Activated T-helper 1 cell treated with anti-CD3 and anti-CD28 coated beads, Interleukin-12 subunit alpha, Interleukin-12 subunit beta, Interleukin-2, Interleukin-4 antibody, amounts not matched to agents 30 ng/mL and 10 ng/mL and 1 ng/mL, durations not matched to agents 14 hours and 24 hours and 36 hours (primary cell): ENCODE measurements at places on chromosomes 5 and 9. TPM values are rescaled to one million over a fixed set of nuclear protein-coding genes. Genes with fewer than 3 reads are reported as not detected.

TLX3 gene
- total RNA-seq, result not detected in 2 replicates

GRCh38 chr9:126513159-126514036 lies 100.3 kb upstream of the LMX1B start:
- peaks cover 65% of the 10 kb centered on the region for H3K27me3 ChIP-seq
- H3K27ac ChIP-seq, result no peak overlapping the region
- no peaks in the 10 kb centered on the region for H3K36me3 ChIP-seq

RNF183 gene
- total RNA-seq, result not detected in 2 replicates

ORM2 gene
- total RNA-seq, result not detected in 2 replicates

- peaks cover 13% of the 10 kb centered on the region for H3K27me3 ChIP-seq
- peaks cover 12% of the 10 kb centered on the region for H3K36me3 ChIP-seq
- H3K4me3 ChIP-seq, result peak overlapping the region; percentile 47
- DNase-seq, result peak; percentile 81
Observed at GRCh38 chr5:159412284-159413046, 82.2 kb upstream of the IL12B start.

PKN3 gene
- total RNA-seq, result 17.7 and 19.3 TPM in 2 replicates

DNA sequence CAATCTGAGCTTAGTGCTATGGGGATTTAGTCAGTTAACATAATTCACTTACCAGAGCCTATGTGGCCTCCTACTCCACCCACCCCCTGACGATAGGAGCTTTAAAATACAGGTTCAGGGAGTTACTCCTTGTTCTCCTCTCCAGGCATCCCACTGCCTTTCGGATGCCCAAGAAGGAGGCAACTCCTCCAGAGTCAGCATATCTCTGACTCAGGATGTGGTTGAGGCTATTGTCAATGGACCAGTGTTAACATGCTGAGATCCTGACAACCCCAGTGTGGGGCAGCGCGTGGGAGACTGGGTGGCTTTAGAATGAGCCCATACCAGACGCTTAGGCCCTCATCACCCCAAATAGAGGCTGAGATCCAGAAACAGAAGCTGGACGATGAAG lies 27.4 kb downstream of the BICD2 start:
- H3K27ac ChIP-seq, result no peak overlapping the region
- no peak overlapping the region for H3K4me3 ChIP-seq
- H3K27me3 ChIP-seq, result no peaks in the 10 kb centered on the region
- peaks cover 31% of the 10 kb centered on the region for H3K4me1 ChIP-seq
- no peaks in the 10 kb centered on the region for H3K36me3 ChIP-seq

LCN12 gene
- total RNA-seq, result 1.8 and 1.9 TPM in 2 replicates

PCDHA7 gene
- not detected in 2 replicates for total RNA-seq

DNA sequence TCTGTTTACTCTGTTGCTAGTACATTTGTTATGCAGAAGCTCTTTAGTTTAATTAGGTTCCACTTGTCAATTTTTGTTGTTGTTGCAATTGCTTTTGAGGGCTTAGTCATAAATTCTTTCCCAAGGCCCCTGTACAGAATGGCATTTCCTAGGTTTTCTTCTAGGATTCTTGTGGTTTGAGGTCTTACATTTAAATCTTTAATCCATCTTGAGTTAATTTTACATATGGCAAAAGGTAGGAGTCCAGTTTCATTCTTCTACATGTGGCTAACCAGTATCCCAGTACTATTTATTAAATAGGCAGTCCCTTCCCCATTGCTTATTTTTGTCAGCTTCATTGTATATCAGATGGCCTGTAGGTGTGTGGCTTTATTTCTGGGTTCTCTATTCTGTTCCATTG lies 792.4 kb downstream of the PTPRD start:
- DNase-seq, result no peak
- no peak overlapping the region for H3K27ac ChIP-seq
- H3K4me3 ChIP-seq, result no peak overlapping the region
- H3K4me1 ChIP-seq, result no peaks in the 10 kb centered on the region
- H3K36me3 ChIP-seq, result no peaks in the 10 kb centered on the region
- H3K27me3 ChIP-seq, result no peaks in the 10 kb centered on the region

DNA sequence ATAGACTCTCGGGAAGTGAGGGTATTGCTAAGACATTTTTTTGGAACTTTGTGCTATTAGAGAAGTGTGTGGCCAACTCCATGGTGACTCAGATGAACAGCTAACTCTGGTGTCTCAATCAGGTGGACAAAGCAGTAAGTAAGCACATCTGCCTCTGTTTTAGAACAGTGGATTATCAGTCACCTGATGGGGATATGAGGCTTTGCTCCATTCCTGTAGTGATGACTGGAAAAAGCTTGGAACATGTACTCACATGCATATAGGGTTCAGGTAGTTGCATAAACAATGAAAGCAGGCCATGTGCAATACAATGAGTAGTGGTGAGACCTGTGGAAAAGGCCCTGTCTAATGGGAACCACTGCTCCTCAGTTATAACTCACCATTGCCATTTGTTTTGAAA lies 168.2 kb upstream of the FBN2 start:
- no peaks in the 10 kb centered on the region for H3K4me1 ChIP-seq
- no peak for DNase-seq
- H3K36me3 ChIP-seq, result no peaks in the 10 kb centered on the region

DNA sequence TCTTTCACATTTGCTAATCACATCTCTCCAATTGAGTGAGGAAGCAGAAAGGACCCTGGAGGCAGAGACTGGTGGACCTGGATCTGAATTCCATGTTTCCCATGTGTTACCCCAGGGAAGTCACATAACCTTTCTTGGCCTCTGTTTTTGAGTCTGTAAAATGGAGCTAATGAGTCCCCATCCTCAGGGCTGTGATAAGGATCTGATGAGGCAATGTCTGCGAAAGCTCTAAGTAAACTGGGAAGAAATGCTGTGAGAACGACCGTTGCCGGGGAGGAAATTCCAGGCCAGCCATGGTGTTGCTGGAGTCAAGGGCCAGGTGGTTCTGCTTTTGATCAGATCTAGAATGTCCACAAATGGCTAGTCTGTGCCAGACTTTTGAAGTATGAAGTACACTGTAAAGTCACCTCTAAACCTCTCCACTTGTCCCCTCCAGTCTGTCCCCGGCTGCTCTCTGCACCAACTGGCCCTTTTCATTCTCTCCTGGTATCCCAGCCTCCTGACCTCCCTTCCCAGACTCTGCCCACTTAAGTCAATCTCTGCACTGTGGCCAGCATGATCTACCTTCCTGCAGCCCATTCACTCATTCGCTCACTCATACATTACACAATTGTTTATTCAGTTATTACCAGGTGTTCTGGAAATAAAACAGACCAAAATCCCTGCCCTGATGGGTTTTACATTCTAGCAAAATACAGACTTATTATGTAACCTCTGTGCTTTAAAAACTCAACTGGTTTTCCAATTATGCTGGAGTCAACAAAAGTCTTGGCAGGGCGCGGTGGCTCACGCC lies 32.5 kb upstream of the N4BP3 start:
- H3K27ac ChIP-seq, result no peak overlapping the region
- no peak for DNase-seq
- no peak overlapping the region for H3K4me3 ChIP-seq
- H3K4me1 ChIP-seq, result peaks cover 5% of the 10 kb centered on the region
- H3K27me3 ChIP-seq, result peaks cover 15% of the 10 kb centered on the region

PCDHGA3 gene
- 0.10 TPM in 1 of 2 replicates, not detected in the other for total RNA-seq
